ENCODE measurements at places on chromosomes 7 and 10. TPM values are rescaled to one million over a fixed set of nuclear protein-coding genes. Genes with fewer than 3 reads are reported as not detected.

GRCh38 chr7:16803881-16804673 is 722 bp downstream of the AGR2 start:
- no peak overlapping the region for H3K27ac ChIP-seq
- H3K27me3 ChIP-seq: no peaks in the 10 kb centered on the region
- H3K4me1 ChIP-seq: no peaks in the 10 kb centered on the region
- H3K36me3 ChIP-seq: no peaks in the 10 kb centered on the region
- no peak for DNase-seq

GRCh38 chr7:135930565-135931461 is 46.3 kb downstream of the MTPN start:
- no peak for DNase-seq
- peaks cover 92% of the 10 kb centered on the region for H3K4me1 ChIP-seq
- H3K27me3 ChIP-seq: no peaks in the 10 kb centered on the region
- peak overlapping the region; percentile 8 for H3K4me3 ChIP-seq

The GET4 gene
- polyA plus RNA-seq: 25.3 TPM

DNA sequence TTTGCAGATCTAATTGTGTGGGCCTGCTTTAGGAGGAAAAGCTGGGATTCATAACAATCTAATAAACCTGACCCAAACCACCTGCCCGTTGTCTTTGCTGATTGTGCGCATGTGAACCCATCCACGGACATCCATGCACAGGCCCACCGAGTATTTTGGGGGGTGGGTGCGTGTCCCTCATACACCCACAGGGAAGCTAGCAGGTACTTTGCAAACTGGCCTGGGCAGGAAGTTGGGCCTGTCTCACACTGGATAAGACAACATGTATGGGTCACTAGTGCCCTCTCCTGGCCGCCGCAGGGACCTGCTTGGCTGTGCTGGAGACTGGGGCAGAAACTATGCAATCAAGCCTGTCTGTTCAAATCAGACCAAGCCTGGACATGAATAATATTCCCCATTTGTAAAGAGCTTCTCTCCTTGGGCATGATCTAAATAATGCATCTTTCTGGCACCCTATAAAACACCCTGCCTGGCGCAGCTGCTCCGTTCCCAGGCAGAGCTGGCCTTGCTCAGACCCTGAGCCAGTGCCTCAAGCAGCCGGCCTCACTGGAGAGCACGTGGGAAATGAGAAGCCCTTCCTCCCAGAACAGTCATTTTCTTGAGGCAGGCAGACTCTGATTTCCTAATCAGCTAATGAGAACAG is 15.8 kb downstream of the ECHDC3 start:
- H3K36me3 ChIP-seq: no peaks in the 10 kb centered on the region
- peak; percentile 64 for DNase-seq
- H3K4me3 ChIP-seq: no peak overlapping the region
- no peaks in the 10 kb centered on the region for H3K4me1 ChIP-seq
- no peak overlapping the region for H3K27ac ChIP-seq

DNA sequence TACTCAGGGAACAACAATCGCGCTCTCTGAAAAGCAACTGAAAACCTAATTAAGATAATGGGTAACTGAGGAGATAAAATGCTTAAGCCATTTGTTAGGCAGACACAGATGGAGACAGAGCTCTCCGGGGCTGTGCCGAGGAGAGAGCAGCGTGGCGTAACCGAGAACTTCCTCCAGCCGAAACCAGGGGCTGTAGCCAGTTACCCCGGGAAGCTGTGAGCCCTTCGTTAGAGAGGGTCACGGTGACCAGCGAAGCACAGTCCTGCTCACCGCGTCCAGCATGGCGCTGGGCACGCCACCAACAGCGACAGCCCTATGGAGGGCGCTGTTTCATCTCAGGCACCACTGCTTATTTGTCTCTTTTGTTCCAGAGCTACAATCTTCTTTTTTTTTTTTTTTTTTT is 16.1 kb downstream of the PAPOLB start:
- H3K4me1 ChIP-seq: no peaks in the 10 kb centered on the region
- DNase-seq: no peak
- peaks cover 9% of the 10 kb centered on the region for H3K27me3 ChIP-seq
- H3K36me3 ChIP-seq: no peaks in the 10 kb centered on the region

DNA sequence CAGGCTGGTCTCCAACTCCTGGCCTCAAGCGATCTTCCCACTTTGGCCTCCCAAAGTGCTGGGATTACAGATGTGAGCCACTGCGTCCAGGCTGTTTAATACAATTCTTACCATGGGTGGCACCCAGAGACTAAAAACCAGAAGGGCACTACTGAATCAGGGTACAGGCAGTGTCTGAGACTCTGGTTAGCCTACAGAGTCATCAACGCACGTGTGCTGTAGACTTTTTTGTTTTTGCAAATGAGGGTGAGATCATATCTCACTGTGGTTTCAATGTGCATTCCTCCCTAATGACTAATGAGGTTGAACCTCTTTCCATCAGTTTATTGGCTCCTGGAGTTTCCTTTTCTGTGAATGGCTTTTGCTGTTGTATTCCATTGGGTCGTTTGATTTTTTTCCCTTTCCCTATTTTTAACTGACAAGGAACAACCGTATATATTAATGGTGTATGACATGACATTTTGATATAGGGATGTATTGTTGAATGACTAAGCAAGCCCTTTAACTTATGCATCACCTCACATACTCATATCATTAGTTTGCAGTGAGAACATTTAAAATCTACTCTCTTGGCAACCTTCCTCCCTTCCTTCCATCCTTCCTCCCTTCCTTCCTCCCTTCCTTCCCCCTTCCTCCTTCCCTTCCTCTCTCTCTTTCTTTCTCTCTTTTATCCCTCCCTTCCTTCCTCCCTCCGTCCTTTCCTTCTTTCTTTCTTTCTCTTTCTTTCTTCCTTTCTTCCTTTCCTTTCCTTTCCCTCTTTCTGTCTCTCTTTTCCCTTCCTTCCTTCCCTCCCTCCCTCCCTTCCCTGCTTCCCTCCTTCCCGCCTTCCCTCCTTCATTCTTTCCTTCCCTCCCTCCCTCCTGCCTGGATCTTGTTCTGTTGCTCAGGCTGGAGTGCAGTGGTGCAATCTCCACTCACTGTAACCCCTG is 9.3 kb upstream of the TMEM270 start:
- no peaks in the 10 kb centered on the region for H3K36me3 ChIP-seq
- peaks cover 15% of the 10 kb centered on the region for H3K27me3 ChIP-seq
- DNase-seq: no peak
- no peak overlapping the region for H3K27ac ChIP-seq

The PDIA4 gene
- 84.4 TPM for polyA plus RNA-seq

The KIF20B gene
- 8.6 TPM for polyA plus RNA-seq

DNA sequence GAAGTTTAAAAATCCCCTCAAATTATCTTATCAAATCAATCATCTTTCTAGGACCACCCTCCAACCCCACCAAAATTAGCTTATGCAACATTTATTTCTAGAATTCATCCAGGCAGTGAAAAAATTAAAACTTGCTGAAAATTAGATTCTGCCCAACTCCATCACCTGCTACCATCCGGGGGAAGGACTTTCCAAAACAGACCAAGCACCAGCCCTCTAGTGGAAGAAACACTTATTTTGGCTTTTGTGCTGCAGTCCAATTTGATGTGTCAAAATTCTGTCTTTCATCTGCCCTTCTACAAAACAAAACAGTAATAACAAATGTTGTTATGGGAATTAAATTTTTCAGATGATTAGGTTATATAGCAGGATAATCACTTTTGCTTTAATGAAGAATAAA is 35.1 kb downstream of the GCC1 start:
- H3K36me3 ChIP-seq: no peaks in the 10 kb centered on the region
- DNase-seq: no peak
- peaks cover 2% of the 10 kb centered on the region for H3K27me3 ChIP-seq
- no peaks in the 10 kb centered on the region for H3K4me1 ChIP-seq

The SLC26A3 gene
- not detected for polyA plus RNA-seq

- no peaks in the 10 kb centered on the region for H3K4me1 ChIP-seq
- no peak overlapping the region for H3K4me3 ChIP-seq
- DNase-seq: no peak
- H3K27me3 ChIP-seq: no peaks in the 10 kb centered on the region
Measured at GRCh38 chr10:111455776-111456426, 379.1 kb downstream of the ADRA2A start.

The DYNC1I1 gene
- not detected for polyA plus RNA-seq

GRCh38 chr10:34761453-34761852 is 53.6 kb downstream of the PARD3 start:
- no peak overlapping the region for H3K27ac ChIP-seq
- no peaks in the 10 kb centered on the region for H3K27me3 ChIP-seq
- no peaks in the 10 kb centered on the region for H3K36me3 ChIP-seq
- DNase-seq: no peak
- H3K4me3 ChIP-seq: no peak overlapping the region
- H3K4me1 ChIP-seq: no peaks in the 10 kb centered on the region

DNA sequence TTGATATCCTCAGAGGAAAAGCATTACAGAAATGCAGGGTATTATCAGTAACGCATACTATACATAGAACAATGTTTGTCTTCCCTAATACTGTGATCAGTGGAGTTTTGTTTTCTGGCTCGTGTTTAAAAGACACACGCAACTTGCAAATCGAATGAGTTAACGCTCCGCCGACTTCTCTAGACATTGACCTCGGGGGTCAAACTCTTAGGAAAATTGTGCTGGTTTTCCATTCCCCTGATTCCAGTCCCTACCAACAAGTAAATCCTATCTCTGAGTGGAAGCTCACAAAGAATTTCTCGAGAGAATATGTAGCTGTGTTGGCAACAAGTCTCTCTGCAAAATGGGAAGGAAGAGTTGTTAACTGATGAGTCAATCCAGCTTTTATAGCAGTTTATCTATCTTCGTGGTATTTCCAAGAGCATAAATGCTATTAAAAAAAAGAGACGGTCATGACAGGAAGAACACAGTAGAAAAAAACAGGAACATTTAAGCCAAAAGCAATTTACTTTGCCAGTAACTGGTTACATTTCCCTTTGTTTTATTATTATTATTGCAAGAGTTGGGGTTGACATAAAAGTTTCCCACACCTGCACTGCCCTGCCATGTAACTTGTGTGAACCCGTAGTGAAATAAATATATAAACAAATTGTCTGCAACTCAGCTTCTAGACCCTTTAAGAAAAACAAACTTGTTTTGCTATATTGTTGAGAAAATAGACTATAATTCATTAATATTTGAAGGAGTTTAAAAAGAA is 144.4 kb downstream of the ARID5B start:
- peaks cover 68% of the 10 kb centered on the region for H3K4me1 ChIP-seq
- H3K36me3 ChIP-seq: peaks cover 4% of the 10 kb centered on the region
- peak overlapping the region; percentile 82 for H3K27ac ChIP-seq
- peak overlapping the region; percentile 91 for H3K4me3 ChIP-seq
- DNase-seq: no peak

DNA sequence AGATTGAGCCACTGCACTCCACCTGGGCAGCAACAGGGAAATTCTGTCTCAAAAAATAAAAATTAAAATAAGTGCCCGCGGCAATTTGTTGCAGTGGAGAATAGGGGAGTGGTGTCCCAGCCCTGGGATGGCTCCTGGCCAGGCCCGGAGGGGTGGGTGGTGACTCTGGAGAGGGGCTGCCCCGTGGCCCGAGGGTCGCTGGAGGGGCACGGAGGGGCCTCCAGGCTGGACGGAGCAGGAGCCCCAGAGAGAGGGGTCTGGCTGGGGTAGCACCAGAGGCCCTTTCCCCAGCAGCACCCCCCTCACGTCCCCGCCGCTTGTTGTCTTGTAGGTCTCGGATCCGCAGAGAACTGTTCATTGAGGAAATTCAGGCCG is 38.6 kb upstream of the SH2B2 start:
- H3K4me1 ChIP-seq: peaks cover 3% of the 10 kb centered on the region
- no peak overlapping the region for H3K27ac ChIP-seq
- H3K4me3 ChIP-seq: no peak overlapping the region
- H3K36me3 ChIP-seq: peaks cover 12% of the 10 kb centered on the region

DNA sequence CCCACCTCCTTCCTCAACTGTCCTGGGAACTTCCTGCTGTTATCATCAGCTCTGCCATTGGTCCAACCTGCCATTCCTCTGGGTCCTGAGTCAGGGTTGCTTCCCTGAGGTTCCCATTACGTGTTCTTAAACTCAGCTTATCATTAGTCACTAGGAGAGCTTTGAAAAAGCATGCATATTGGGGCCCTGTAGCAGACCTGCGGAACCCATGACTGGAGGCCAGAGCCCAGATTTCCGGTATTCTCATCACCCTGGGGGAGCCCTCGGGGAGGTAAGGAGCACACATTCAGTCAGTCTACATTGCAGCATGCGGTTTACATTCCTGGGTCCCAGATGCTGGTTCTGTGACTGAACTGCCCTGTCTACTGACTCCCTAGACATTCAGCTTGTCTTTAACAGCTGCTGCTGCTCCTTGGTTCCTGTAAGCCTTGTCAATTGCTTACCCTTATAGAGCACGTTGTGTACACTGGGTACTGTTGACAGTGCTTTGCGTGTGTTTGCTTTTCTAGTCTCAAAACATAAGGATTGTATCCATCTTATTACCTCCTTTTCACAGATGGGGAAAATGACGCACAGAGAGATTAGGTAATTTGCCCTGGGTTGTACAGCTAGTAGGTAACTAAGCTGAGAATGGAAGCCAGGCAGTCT is 12.8 kb downstream of the CDHR3 start:
- H3K4me3 ChIP-seq: no peak overlapping the region
- H3K27ac ChIP-seq: no peak overlapping the region

The MYH16 gene
- polyA plus RNA-seq: not detected

DNA sequence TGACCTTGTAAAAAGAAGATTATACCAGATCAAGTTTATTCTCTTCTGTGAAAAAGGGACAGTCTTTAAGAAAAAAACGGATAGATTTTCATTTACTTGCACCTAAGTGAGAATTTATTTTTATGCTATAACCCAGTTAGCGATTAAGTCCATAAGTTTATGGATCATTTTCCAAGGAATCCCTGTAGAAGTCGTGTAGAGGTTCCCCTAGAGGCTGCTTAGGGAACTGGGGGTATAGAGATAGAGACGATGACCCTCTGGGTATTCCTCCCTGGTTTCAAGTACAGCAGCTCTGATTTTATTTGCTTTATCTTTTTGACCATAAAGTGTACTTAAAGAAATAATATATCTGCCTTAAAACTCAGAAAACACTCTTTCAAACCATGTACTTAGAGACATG is 648.4 kb upstream of the LRRTM3 start:
- H3K27me3 ChIP-seq: no peaks in the 10 kb centered on the region
- H3K36me3 ChIP-seq: no peaks in the 10 kb centered on the region
- H3K4me3 ChIP-seq: no peak overlapping the region
- H3K27ac ChIP-seq: no peak overlapping the region
- no peak for DNase-seq
